ENCODE measurements at places on chromosomes 7 and 10.

GRCh38 chr10:19913987-19914386 lies 97.8 kb downstream of the PLXDC2 start:
- no peak for DNase-seq

DNA sequence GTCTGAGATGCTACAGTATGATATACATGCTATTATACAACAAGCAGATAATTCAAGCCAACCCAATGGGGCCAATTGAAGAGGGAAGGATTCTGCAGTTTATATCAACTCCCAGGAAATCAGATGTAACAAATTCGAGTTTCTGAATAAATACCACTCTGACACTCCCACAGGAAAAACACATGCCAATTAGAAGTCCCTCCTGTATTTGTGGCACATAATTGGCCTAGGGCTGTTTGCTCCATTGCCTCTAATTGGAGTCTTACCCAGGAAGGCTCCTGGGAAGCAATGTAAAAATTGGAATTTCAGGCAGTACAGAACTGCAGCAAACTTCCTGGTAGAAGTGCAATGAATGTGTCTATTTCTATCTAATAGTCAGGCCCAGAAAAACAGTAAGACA lies 4.7 kb downstream of the PPA1 start:
- DNase-seq: no peak

DNA sequence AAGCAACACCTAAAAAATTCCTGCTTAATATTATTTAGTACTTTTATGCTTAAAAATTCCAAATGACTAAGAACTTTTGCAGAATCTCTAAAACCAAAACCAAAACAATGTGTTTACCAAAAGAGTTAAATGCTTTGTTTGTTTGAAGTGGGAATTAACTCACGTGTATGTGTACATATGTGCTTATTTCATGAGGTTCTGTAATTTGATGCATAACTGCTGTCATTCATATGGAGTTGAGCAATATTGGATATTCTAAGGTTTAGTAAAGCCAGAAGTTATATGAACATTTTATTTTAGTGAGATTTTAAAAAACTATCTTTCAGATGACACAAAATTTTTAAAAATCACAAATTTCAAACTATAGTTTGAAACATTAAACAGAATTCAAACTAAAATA lies 157.1 kb downstream of the PIP4K2A start:
- DNase-seq: no peak

DNA sequence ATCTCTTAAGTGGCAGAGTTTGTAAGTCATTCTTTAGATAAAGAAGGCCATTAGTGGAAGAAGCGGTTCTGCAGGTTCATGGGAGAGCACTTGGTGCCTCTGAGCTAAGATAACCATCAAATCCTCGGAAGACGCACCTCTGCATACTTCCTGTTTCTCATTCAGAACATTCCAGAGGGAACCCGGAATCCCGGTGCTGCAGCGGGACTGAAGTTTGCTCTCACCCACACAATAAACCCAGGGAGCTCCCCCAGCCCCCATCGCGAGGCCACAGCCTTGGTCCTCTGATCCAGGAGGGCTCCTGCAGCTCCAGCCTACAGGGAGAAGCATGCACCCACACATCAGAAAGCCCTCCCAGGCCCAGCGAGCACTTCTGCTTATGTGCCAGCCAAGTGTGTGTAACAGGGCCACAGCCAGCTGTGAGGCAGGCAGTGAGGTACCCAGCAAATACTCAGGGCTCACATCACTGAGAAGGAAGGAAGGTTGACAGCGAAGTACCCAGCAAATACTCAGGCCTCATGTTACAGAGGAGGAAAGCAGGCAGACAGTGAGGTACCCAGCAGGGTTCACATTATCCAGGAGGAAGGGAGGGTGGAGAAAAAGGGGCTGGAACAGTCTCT lies 142.4 kb downstream of the DIP2C start:
- DNase-seq: no peak

DNA sequence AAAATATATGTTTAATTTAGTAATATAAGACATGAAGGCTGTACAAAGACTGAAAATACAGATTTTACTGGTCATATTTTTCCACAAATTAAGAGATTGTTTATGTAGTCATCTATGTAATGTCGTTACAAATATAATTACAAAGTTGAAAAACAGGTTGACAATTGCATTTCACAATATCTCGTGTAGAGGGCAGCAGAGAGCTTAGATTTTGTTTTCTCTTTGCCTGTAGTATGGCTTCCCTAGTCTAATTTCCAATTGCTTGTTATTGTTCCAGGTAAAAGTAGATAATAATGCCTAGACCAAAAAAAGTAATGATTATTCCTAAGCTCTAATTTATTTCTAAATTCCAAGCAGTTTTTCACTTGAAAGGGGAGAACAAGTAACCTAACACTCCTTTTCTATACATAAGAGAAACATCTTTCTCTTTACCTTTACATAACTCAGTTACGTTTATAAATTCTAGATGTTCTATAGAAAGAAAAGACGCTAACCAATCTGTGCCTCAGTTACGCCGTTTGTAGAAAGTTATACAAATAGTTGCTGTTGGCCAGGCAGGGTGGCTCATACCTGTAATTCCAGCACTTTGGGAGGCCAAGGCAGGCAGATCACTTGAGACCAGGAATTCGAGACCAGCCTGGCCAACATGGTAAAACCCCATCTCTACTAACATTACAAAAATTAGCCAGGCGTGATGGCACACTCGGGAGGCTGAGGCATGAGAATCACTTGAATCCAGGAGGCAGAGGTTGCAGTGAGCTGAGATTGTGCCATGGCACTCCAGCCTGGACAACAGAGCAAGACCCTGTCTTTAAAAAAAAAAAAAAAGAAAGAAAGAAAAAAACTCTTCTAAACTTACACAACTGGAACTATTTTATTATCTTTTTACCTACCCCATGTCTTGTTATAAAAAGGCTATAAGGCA lies 30.0 kb downstream of the NET1 start:
- no peak for DNase-seq

- peak; percentile 77 for DNase-seq
These were observed 144.1 kb downstream of the TCF7L2 start for GRCh38 chr10:113094114-113094486.
